ENCODE measurements at places on chromosomes 5 and 9.
A peak's percentile ranks its signal among the peaks of the same experiment; 100 is the strongest.

DNA sequence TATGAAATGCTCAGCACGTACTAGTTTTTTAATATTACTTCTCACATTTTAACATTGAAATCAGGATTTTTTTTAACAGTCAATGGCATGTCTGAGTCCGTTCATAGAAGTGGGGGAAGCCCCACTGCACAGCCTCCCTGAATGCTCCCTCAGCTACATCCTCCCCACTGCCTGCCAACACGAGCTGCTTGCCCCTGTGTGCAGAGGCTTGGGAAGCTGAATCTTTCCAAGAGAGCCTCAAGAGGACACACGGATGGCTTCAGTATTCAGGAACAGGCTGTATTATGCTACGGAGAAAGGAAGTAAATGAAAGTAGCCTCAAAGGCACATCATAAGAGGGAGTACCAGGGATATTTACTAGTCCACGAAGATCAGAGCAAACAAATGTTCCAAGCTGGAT lies 248.7 kb downstream of the SPOCK1 start:
- no peak for DNase-seq

DNA sequence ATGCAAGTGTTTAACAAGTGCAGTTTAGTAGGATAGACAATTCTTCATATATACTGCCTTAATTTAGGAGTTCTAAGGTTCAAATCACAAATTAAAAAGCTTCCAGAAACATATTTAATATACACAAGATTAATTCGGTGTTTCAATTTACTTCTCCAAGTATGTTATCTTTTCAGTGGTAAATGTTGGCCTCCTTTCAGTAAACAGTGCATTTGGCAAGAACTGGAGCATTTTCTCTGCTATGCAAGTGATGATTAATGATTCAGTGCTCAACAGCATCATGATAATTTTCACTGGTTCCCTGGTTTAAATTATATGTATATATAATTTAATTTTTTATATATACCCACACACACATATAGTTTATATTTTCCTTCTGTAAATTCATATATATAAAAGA lies 541.7 kb downstream of the EFNA5 start:
- no peak for DNase-seq

DNA sequence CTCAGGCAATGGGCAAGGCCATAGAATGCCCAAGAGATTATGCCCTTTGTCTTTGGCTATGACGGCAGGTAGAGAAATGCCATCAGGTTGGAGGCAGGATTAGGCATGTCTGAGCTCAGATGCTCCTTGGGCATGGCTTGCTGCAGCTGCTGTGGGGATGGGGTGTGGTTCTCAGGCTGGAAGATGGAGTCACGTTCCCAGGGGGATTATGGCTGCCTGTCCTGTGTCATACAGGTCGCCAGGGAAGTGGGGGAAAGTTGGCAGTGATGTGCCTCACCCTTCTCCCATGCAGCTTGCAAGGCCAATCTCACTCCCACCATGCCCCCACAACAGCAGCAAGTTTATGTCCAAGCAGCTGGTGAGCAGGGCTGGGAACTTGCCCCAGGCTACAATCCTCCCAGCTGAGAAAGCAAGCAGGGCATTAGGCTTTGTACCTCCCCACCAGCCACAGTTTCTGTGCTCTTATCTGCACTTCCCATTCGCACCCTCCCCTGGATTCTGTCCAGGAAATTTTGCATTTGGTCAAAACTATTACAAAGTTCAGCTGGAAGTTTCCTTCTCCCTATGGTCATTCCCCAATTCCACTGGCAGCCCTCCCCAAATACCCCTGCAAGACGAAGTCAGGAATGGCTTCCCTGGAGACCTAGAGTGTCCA lies 1788.0 kb upstream of the NUDT12 start:
- no peak for DNase-seq

DNA sequence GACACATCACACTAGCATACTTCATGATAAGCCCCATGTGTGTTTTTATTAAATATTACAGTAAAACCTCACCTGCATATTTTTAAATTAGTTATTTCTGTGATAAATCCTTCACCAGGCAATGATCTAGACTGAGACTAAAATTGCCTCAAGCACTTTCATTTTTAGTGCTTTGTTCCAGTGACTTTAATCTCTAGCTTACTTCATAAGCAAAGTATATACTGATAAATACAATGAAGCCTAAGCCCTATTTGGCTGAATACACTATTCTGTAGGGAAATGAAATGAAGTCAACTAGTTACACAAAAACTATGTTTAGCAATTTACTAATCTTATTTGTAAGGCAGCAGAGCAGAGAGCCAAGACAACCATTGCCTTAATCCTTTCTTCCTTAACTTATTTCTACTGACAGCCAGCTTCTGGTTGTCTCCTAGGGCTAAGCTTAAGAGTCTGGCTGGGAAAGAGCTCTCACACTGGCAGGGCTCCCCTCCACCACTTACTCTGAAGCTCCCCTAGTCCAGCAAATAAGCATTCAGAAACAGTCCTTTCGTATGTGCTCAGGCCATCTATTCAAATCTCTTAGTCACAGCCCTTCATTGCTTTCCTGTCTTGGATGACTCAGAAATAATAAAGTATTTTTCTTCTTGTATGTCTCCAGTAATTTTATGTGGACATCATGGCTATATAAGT lies 31.4 kb upstream of the MTAP start:
- no peak for DNase-seq

DNA sequence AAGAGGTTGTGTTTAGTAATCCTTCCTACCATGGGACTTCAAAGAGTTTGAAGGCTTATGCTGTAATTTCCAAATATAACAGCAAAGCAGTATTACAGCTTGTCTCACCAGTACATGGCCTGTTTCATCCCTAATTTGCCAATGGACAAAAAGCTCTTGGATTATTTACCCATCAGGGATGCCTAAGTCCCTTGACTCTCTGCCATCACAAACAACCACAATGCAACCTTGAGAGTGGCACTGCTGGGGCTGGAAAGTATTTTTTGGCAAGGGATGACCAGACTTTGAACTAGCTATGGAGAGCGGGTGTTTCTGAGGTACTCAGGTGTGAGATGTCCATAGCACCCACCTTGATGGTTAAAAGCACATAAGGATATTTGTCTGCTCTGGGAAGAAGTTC lies 9.1 kb downstream of the MAMDC2 start:
- DNase-seq: no peak

- DNase-seq: no peak
Observed at GRCh38 chr9:26131886-26132285, 453.6 kb upstream of the TUSC1 start.

- DNase-seq: no peak
Observed at GRCh38 chr5:175874462-175875139, 3.2 kb downstream of the CPLX2 start.

GRCh38 chr5:68460147-68460798 lies 244.7 kb downstream of the PIK3R1 start:
- DNase-seq: peak; percentile 20

- no peak for DNase-seq
Observed at GRCh38 chr5:132363431-132364112, 5.9 kb upstream of the SLC22A5 start.

- no peak for DNase-seq
Observed at GRCh38 chr9:126411225-126411947, 84.8 kb downstream of the MVB12B start.

DNA sequence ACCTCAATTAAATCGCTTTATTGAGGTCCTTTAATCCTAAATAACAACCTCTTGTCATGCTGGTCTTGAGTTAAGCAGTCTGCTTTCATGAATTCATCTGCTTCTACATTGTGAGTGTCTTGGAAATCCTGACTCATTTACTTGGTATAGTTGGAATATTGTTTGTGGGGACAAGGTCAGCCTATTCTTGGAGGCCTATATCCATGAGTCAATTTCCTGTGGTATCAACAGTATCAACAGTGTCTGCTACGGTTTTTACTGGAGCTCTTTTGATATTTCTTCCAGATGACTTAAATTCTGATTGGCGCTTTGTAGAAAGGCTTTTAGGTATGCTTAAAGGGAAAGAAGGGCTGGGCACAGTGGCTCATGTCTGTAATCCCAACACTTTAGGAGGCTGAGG lies 71.2 kb upstream of the PARP8 start:
- no peak for DNase-seq

GRCh38 chr9:108687006-108687987 lies 168.5 kb downstream of the ACTL7B start:
- no peak for DNase-seq

DNA sequence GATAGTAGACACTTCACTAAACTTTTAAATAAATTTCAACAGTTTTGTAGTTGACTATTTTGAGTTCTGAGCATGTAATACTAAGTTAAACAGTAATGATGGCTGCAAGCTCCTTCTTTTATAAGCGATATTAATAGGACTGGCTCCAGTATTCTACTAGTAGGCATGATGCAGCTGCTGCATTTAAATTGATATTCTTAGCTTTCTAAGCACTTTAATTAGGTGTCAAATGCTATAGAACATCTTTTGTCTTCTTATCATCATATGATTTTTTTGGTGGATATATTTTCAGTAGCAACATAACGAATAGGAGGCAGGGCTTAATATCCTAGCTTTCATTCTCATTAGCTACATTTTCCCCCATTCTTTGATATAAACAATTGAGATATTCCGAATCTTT lies 141.1 kb downstream of the FBXO4 start:
- no peak for DNase-seq

GRCh38 chr5:180358694-180359093 lies 5.6 kb upstream of the GFPT2 start:
- no peak for DNase-seq

- peak; percentile 58 for DNase-seq
Observed at GRCh38 chr5:141960018-141960417, 2.0 kb upstream of the PCDH12 start.

- no peak for DNase-seq
Observed at GRCh38 chr9:95029288-95029687, 288.2 kb downstream of the FANCC start.

- no peak for DNase-seq
Observed at GRCh38 chr5:131825404-131826013, 28.7 kb upstream of the FNIP1 start.

GRCh38 chr9:111598733-111599091 lies 735 bp downstream of the PTGR1 start:
- no peak for DNase-seq

DNA sequence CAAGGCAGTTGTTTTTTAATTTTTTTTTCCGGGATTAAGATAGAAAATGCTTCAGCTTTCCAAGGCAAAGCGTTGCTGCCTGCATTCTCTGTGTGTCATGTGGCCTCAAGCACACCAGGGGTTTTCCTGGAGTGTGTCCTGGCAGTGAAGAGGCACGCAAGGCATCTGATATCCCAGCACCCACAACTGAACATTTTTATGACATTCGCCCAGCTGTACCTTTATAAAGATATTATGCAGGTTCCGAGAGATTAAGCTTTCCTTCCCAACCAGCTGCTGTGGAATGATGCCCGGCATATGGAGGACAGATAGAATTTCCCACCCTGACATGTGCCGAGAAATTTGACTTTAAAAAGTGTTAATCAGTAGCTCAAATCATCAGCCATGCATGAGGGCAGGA lies 205.6 kb downstream of the GADD45G start:
- DNase-seq: no peak

DNA sequence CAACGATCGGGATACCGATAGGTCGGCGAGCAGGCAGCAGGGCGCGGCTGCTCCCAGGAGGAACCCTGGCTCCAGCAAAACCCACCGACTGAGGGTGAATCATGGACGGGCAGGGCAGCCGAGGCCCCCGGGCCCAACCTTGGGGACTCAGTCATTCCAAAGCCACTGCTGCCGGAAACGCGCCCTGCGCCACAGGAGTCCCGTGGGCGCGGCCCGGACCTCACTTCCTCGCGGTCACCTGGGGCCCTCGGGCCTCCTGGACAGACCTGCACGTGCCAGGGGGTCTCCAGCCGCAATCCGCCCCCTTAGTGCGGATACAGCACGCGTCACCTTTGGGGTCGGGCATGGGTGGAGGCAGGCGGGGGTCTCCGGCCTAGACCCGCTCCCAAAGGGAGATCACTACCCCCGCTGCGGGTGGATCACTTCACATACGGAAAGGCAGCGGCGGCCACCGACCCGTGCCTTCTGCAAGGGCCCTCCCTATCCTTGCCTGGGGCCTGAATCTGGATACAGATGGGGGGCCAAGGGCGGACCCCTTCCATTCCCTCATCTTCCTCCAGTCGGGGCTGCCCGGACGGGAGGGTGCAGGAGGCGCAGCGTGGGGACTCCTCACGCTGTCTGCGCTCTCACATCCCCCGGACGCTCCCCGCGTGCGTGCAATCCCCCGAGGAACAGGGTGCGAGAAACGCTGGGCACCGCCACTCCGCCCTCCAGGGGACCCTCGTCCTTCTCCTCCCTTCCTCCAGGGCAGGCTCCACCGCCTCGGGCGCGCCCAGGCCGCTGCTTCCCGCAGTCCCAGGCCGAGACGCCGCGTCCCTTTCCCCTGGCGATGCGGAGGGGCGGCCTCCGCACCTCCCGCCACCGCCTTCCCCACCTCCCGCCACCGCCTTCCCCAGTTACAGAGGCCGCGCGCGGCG lies 586 bp downstream of the TXN start:
- peak; percentile 53 for DNase-seq

DNA sequence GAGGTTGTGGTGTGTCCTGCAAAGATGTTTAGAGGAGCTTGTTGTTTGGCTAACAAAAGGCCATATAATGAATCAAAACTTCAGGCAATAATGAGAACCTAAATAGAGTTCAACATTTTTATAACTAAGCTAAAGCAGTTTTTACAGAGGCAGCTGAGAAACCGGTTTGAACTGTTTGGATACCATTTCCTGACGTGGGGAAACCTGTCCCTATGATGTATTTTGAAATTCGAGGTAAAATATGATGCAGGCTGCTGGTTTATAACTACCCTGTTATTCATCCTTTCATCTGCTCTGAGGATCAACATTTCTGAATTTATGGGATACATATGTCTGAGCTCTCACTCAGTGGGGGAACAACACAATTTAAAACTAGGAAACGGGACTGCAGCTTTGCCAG lies 289.5 kb upstream of the IRX2 start:
- no peak for DNase-seq

GRCh38 chr5:15285901-15286583 lies 213.9 kb upstream of the FBXL7 start:
- DNase-seq: no peak

DNA sequence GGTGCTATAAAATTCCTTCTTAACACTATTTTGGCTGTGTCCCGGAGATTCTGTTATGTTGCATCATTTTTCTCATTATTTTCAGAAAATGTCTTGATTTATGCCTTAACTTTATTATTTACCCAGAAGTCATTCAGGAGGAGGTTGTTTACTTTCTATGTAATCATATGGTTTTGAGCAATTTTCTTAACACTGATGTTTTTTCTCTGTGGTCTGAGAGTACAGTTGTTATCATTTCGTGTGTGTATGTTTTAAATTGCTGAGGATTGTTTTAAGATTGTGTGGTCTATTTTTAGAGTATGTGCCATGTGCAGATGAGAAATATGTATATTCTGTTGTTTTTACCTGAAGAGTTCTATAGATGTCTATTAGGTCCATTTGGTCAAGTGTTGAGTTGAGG lies 498.1 kb upstream of the ZNF608 start:
- no peak for DNase-seq

GRCh38 chr9:93461414-93461743 lies 8.0 kb upstream of the FAM120AOS start:
- no peak for DNase-seq

GRCh38 chr5:147610798-147611197 lies 100.9 kb upstream of the DPYSL3 start:
- no peak for DNase-seq
